Stimulated activated CD4-positive, alpha-beta T cell treated with anti-CD3 and anti-CD28 coated beads, Interleukin-4, amount 100 ng/mL, for 48 hours (primary cell): ENCODE measurements at places on chromosomes 7 and 10.

- no peak for DNase-seq
Observed at GRCh38 chr7:14271441-14271840, 282.0 kb upstream of the ETV1 start.

GRCh38 chr10:16788125-16788524 lies 29.1 kb downstream of the RSU1 start:
- no peak for DNase-seq

GRCh38 chr10:124739119-124739921 lies 4.9 kb downstream of the FAM53B start:
- no peak for DNase-seq

DNA sequence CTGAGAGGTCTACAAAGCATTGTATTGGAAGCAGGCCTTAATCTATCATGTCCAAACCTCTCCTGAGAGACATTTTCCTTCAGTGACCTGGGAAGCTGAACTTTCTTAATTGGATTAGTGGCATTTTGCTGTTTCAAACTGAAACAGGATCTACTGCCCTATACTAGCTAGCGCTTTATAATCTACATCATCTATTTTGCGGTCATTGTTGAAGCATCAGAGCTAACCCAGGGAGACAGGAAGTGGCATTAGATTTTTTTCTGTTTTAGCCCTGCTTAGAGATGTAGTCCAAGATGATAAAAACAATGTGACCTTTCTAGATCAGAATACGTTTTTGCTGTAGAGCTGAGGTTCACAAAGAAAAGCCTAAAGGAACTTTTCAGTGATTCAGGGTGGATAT lies 147.4 kb upstream of the AGR3 start:
- DNase-seq: no peak

DNA sequence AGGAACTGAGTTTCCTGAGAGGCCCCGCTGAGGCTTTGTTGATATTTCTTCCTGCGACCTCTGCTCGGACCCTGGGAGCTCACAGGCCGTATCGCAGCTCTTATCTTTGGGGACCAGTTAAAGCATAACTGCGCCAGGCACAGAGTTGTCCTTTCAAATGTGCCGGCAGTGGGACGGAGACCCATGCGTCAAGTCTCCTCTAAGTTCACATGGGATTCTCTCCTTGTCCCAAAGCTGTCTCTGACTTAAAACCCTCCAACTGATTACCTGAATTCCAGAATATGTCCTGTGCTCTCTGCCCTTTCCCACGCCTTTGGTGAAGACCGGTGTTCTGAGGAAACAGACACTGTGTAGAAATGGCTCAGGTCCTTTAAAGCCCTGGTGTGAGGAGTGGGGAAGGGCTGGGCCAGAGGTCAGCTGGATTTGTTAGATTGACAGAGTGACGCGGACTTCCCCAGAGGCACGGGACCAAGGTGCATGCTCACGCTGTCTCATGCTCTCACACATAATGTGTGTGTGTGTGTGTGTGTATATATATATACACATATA lies 169.8 kb downstream of the EGFR start:
- no peak for DNase-seq

DNA sequence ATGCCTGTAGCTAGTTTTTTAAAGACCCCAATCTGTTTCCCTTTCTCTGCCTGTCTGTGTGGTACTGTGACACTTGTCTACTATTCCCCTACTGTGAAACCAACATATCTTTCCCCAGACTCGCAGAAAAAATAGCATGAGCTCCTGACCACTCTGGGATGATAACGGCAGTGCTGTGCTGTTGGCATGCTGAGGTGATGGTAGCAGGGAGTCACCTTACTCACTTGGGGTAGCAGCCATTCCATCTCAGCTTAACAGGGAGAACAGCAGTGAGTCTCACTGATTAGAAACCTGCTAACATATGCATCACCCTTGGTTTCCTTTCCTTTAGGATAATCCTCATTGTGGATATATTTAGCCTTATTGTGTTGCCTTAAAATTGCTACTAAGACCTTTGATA lies 469.6 kb upstream of the FZD8 start:
- no peak for DNase-seq

DNA sequence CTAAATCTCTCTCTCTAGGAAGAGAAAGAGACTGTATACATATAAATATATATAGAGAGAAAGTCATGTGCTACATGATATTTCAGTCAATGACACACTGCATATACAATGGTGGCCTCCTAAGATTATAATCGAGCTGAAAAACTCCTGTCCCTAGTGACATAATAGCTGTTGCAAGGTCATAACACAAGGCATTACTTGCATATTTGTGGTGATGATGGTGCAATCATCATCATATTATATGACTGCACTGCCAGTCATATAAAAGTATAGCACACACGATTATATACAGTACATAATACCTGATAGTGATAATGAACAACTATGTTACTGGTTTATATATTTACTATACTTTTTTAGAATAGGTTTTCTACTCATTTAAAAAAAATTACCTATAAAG lies 316.7 kb downstream of the FGFR2 start:
- no peak for DNase-seq

- no peak for DNase-seq
Observed at GRCh38 chr10:88089498-88089897, 226.1 kb downstream of the PTEN start.

- peak; percentile 40 for DNase-seq
Observed at GRCh38 chr7:101814991-101815825, 2.2 kb upstream of the CUX1 start.

DNA sequence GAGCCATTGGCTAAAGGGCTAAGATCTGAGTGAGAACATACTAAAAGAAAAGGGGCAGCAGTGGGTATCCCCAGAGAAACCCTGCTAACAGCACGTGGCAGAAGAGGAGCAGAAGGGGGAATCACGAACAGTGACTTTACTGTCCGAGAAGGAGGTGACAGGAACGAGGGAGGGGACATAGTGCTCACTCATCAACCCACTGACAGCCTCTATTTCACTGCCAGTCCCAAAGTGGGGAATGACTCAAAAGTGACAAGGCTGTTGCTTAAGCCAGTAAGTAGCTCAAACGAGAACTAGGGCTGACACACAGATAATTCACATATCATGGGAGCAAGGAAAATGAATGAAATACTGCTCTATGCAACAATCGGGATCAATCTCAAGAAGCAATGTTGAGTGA lies 92.7 kb downstream of the RSU1 start:
- DNase-seq: no peak

DNA sequence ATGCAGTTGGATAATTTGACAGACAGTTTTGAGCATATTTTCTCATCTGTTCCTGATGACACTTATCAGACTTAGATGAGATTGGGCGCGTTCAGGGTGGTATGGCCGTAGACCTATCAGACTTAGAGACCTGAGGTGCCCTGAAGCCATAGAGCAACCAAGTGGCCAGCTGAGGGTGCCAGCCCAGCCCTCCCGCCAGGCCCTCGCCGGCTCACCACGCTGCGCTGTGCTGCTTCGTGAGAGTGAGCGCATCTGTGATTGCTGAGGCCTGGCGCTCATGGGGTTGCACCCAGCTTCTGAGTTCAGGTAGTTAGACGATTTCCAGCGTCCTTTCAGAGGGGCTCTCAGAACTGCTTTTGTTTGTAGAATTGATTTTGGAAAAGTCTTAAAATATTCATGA lies 10.2 kb downstream of the FBH1 start:
- DNase-seq: no peak

- no peak for DNase-seq
Observed at GRCh38 chr7:79823246-79823951, 311.2 kb upstream of the GNAI1 start.

DNA sequence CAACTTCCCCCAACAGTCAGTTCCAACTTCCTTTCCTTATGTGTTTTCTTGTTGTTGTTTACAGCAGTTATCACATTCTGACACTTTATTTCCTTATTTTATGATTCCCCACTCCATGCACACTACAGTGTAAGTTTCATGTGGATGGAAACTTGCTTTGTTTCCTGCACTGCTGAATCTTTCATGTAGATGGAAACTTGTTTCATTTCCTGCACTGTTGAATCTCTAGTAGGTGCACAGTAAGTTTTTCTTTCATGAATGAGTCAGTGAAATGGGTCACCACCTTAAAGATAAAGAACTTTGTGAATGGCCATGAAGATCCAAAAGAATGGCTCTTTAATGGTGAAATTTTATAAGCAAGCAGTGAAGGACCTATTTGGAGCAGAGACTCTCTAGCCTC lies 61.4 kb downstream of the SHOC2 start:
- no peak for DNase-seq

GRCh38 chr7:134946260-134946659 lies 40.0 kb upstream of the AGBL3 start:
- DNase-seq: no peak

DNA sequence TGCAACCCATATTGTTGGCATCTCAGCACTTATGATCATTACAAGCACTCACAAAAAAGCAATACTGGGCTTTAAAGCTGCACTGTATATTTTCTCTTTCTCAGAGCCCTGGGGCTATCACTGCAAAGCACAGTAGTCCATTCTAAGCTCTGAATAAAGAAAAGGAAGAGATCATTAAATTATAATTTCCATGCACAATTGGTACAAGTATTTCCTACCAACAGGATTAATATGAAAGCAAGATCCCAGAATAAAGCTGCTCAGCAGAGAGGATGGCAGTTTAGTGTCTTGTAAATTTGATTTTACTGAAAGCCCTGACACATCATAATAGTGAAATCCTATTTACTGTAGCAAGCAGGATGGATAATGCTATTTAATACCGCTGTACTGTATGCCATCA lies 205.3 kb downstream of the CHCHD3 start:
- DNase-seq: no peak

DNA sequence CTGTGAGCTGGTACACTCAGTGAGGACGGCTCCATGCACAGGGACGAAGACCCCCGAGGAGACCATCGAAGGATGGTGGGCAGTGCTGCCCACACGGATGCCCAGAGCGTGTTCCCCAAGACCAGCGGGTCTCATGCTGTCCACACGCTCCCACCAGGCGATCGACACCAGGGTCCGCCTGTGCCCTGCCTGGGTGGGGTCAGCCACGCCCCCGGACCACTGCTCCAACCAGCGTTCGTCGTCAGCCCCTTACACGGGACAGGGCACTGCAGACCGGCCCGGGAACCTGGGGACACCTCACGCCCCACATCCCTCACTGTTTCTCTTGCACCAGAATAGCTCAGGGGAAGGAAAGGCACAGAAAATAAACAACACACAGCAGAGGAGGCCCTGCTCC lies 223.5 kb downstream of the DNAJB6 start:
- DNase-seq: no peak

DNA sequence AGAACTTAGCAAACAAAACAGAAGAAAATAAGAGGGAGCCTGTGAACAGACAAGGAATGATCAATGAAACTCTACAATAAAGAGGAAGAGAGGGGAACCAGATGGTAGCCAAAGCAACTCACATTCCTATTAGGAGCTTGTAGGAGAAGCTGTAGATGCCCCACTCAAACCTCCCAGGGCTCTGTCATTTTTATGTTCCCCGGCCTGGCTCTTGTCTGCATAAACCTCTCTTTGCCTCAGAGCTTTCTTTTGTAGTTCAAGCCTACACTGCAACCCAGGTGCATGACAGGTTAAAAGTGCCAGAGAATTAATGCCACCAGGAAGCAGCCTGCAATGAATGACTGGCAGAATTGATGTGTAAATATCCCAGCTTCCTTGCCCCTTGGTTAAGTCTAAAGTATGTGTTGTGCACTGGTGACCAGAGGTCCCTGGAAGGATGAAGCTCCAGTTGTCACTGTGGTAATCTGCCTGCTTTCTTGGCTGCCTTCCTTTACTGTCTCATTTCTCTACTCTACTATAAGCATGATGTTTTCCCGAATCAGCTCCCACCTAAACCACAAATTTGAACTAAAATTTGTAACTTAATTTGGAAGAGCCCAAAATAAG lies 40.4 kb downstream of the HDAC9 start:
- DNase-seq: no peak
